ENCODE measurements at places on chromosomes 5 and 9. TPM values are rescaled to one million over a fixed set of nuclear protein-coding genes. Genes with fewer than 3 reads are reported as not detected.

SLC27A4 gene
- total RNA-seq = 29.9 TPM

NXNL2 gene
- total RNA-seq = not detected

TOPORS gene
- 28.7 TPM for total RNA-seq

LTC4S gene
- not detected for total RNA-seq

COL15A1 gene
- total RNA-seq = 6.8 TPM

ACSL6 gene
- total RNA-seq = not detected

FOXD4L4 gene
- total RNA-seq = not detected

ANKRD18A gene
- total RNA-seq = not detected

MCTP1 gene
- 43.4 TPM for total RNA-seq

GRHPR gene
- 142 TPM for total RNA-seq

LEAP2 gene
- 0.37 TPM for total RNA-seq

FOXD4 gene
- total RNA-seq = under 0.01 TPM

TNFSF15 gene
- 0.20 TPM for total RNA-seq

FGF10 gene
- total RNA-seq = under 0.01 TPM

ARHGEF39 gene
- total RNA-seq = 1.5 TPM

FREM1 gene
- 0.37 TPM for total RNA-seq

DNAJC18 gene
- total RNA-seq = 5.5 TPM

ZBED3 gene
- total RNA-seq = 0.73 TPM

ABCA1 gene
- 27.9 TPM for total RNA-seq

GRM6 gene
- not detected for total RNA-seq

TEK gene
- total RNA-seq = 0.73 TPM

TCF7 gene
- 20.9 TPM for total RNA-seq

ACER2 gene
- total RNA-seq = 1.2 TPM

SLCO6A1 gene
- total RNA-seq = not detected

ADAMTSL2 gene
- total RNA-seq = not detected

FRRS1L gene
- not detected for total RNA-seq

TEX48 gene
- total RNA-seq = not detected

KLHL3 gene
- 3.7 TPM for total RNA-seq

BHMT2 gene
- 5.3 TPM for total RNA-seq

F2RL2 gene
- total RNA-seq = 0.78 TPM

GGTA1 gene
- not detected for total RNA-seq

ATG10 gene
- total RNA-seq = 9.6 TPM

UBQLN1 gene
- total RNA-seq = 113 TPM

FNIP1 gene
- 57.0 TPM for total RNA-seq

PITX1 gene
- total RNA-seq = 1.8 TPM

PSAT1 gene
- 42.0 TPM for total RNA-seq

LURAP1L gene
- 28.9 TPM for total RNA-seq

PCDHGB4 gene
- 5.9 TPM for total RNA-seq

ADAM19 gene
- 2.9 TPM for total RNA-seq

NEUROG1 gene
- total RNA-seq = not detected

RLN1 gene
- not detected for total RNA-seq

TAF11L10 gene
- total RNA-seq = not detected

FBP2 gene
- under 0.01 TPM for total RNA-seq

KCNN2 gene
- total RNA-seq = not detected

PCDHGB3 gene
- total RNA-seq = 2.2 TPM

LCN9 gene
- not detected for total RNA-seq

PTTG1 gene
- 172 TPM for total RNA-seq

PCDHGA5 gene
- total RNA-seq = 0.73 TPM

HMMR gene
- 60.4 TPM for total RNA-seq

Measured in subcutaneous preadipocyte (primary cell).